ENCODE measurements at places on chromosomes 11 and 22.

- no peak for DNase-seq
Observed at GRCh38 chr11:17415523-17416104, 27.2 kb upstream of the KCNJ11 start.

DNA sequence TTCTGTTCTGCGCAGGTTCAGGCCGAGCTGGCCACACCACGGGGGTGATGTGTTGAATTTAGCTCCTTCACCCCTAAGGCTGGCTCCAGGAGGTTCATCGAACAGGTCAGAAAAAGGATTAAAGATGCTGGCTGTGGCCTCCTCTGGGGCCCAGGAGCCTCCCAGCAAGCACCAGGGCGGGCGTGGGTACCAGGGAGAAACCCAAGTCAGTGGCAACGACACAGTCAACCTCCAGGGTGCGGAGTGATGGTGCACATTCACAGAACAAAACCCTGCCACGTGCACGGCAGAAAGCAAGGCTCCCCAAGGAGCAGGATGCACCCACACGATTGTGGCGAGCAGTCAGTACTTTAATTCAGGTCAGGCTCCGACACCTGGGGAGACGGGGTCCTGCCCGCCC lies 10.8 kb downstream of the C11orf24 start:
- no peak for DNase-seq

GRCh38 chr22:19422440-19423301 lies 8.9 kb downstream of the HIRA start:
- no peak for DNase-seq

DNA sequence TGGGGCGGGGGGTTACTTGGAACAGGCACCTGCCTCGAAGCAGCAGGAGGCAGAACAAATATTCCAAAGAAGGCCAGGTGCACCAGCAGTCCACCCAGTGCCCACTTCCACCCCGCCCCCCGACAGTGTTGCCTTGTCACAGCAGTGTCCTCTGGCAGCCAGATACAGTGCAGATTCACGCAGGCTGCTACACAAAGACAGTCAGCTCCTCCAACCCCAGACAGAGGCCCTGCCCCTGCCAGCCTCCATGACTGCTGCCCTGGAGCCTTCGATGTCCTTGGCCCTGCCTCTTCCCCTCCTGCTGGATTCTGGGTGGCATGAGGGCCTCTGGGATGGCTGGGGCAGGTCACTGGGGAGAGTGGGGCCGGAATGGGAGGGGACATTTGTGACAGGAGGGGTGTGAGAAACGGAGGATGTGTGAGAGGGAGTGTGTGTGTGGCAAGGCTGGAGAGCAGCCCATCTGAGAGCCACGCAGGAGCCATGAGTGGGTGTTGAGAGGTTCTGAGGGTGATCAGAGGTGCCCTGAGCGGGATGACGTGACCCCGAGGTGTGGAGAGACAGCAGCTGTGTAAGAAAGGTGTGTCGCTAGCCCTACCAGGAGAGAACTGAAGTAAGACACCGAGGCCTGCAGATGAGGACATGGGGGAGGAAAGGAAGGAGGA lies 173.7 kb downstream of the CEP164 start:
- DNase-seq: no peak

DNA sequence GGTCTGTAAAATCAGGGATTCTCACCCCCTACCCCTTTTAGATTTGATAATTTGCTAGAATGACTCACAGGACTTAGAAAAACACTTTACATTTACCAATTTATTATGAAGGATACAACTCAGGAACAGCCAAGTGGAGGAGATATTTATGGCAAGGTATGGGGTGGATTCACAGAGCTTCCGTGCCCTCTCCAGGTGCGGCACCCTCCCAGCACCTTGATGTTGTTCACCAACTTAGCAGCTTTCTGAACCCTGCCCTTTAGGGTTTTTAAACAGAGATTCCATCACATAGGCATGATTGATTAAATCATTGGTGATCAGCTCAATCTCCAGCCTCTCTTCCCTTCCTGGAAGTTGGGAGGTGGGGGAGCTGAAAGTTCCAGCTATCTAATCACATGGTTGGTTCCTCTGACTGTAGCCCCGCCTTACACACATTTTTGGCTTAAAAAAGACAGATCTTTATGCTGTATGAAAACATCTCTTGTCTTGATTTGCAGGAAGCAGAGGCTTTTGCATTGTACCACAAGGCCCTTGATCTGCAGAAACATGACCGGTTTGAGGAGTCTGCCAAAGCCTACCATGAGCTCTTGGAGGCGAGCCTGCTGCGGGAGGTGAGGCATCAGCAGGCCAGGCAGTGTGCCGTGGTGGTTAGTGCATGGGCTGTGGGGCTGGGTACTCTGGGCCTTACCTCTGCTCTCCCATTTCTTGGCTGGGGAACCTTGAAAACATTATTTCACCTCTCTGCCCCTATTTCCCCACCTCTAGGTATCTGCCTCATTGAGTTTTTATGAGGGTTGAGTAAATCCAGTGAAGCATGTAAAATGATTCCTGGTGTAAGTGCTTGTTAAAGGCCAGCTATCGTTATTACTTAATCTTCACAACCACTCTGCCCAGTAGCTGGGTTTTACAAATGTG lies 27.0 kb downstream of the CABIN1 start:
- no peak for DNase-seq

DNA sequence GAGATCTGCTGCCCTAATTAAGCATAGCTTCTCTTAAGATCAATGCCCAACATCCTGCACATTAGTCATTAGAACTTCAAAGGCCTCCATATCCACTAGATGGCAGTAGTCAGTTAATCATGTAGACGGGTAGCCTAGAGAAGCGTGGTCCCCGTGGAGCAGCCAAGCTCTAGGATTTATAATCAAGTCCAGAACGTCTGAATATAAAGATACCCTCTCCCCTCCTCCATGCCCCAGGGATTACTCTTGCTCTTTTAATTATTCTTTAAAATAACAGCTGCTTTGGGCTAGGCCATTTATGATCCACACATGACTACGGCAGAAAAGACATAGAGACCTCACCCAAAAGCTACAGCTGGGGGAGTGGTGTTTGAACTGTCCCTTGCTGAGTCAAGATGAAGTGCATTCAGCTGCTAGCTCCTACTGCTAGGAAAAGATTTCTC lies 327.6 kb upstream of the PLET1 start:
- peak; percentile 78 for DNase-seq

- DNase-seq: no peak
Observed at GRCh38 chr11:45414088-45414487, 127.9 kb upstream of the SYT13 start.

Data from hematopoietic multipotent progenitor cell treated with erythropoietin and hydrocortisone succinate and interleukin-3 and kit ligand, for 8 days (in vitro differentiated cells).